ENCODE measurements at places on chromosomes 4 and X. TPM values are rescaled to one million over a fixed set of nuclear protein-coding genes. Genes with fewer than 3 reads are reported as not detected.
A peak's percentile ranks its signal among the peaks of the same experiment; 100 is the strongest.

Gene NDNF
- 0.73 TPM for total RNA-seq

GRCh38 chr4:165398570-165398969 lies 19.8 kb downstream of the CPE start:
- peak; percentile 67 for DNase-seq

Gene IDH3G
- total RNA-seq: 43.0 TPM

DNA sequence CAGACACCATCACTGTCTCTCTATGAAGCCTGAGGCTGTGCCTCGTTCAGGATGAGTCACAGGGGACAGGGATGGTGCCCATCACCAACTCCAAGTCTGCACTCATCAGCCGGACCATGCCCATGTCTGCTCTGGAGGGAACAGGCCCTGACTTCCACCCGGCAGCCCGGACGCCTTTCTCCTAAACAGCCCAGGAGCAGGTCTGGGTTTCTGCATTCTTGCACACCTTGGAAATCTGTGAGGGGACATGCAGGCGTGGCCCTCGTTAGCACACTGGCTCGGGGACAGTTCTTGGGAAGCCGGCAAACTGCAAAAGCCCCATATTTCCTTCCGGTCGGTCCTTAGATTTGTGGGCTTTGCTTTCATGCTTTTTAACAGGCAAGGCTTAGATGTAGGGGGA lies 67.9 kb upstream of the AFAP1 start:
- DNase-seq: no peak

GRCh38 chr4:89420507-89420906 lies 112.9 kb upstream of the GPRIN3 start:
- DNase-seq: no peak

DNA sequence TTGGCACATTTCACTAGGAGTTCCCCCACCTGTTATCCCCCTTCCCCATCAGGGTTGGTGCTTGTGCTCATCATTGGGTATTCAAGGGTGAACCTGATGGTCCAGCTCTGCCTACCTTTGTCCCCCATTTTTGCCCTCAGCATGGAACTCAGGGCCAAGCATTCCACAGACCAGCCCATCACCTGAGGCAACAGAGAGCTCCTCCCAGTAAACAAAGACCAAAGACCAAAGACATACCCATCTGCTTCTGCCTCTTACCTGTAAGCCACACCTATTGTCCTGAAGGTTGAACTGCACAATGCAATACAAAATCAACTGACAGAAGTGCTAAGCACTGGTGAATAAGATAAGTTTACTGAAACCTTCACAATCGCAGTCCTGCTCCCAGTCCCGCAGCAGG lies 237.5 kb downstream of the PAPSS1 start:
- DNase-seq: no peak

Gene SRPX2
- total RNA-seq: not detected

Gene F8A3
- total RNA-seq: 0.87 TPM

Gene VCX3A
- not detected for total RNA-seq

DNA sequence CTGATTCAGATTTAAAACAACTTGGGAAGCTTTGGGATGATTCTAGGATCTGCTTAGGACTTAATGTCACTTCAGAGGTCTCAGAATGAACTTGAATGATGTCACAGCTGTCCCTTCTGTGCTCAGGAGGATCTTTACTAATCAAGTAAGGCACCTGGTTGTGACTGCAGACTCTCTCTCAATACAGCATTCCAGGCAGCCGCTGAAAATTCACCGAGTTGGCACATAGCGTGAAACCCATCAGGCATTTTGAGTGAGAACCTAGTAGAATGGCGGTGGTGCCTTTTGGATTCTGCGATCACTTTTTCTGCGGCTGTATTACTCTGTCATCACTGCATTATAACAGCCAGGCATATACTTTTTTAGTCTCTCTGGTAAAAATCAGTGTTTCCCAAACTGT lies 16.5 kb downstream of the SNX25 start:
- no peak for DNase-seq

DNA sequence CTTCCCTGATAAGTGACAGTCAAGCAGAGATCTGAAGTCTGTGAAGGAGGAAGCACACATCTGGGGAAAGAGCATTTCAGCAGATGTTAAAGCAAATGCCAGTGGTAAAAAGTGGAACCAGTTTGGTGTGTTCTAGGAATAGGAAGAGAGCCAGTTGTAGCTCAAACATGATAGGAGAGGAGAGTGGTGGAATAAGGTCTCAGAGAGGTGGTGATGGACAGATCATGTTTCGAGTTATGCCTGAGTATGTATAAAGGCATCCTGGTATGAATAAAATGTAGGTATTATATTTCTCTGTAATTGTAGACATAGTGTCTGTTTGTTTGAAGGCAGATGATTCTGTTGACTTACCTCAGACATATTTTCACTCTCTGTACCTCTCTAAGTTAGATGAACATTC lies 89.1 kb downstream of the LARP7 start:
- no peak for DNase-seq

DNA sequence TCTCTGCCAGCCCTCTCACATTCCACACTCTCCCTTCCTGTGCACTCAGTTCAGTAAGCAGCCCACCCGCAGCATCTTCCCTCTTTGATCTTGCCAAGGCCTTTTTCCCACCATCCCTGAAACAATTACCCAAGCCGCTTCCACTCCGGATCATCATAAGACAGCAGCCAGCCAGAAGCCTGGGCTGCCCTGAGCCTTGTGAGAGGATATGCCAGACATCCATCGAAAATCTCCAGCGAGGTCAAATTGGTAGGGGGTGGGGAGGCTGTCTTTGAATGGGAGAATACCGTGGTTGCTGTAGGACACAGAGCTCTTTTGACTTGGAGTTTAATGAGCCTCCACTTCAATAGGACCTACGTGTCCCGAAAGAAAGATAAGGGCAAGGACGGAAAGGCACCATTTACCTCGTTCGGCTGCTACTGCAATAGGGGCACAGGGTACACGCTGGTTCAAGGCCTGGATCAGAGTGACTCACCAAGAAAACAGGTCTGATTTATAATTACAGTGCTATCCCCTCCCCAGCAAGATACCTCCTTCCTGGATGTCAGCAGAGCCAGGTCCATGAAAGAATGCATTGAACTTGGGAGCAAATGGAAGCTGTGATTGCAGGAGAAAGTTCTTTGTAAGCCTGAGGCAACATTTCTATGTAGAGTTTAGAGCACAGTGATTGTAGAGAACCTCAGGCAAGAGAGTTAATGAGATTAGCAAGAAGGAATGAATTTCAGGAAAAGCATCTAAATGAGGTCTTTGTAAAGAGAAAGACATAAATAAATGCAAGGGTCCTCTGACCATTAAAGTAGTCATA lies 39.5 kb downstream of the AMOT start:
- DNase-seq: no peak

Gene KIT
- 28.4 TPM for total RNA-seq

Gene PPBP
- 0.35 TPM for total RNA-seq

DNA sequence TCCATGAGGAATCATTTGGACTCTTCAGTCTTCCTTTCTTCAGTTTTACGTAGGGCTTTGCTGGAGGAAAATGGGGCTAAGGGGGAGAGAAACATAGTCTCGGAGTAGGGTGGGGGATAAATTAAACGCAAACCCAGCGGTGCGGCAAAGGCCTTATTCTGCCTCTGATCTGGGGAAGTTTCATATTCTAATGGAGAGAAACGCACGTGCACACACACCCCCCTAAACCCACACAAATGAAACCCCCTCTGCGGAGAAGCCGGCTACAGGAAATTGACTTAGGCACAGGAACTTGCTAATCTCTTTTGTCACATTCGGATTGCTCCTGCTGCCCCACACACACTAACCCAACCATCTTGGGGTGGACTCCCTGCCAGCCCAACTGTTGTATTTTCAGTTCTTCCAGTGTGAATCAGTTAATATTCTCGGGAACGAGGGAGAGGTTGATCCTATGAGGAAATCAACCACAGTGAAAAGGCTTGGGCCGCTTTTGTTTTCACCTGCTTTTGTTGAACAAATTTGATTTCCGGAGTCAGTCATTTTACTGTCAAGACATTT lies at the start of gene RHOH:
TSS of gene RHOH (plus strand) at position 308 of the 558 bp plus-strand sequence. CDS start 46,356 bp downstream, outside the sequence.
- DNase-seq: peak; percentile 52

DNA sequence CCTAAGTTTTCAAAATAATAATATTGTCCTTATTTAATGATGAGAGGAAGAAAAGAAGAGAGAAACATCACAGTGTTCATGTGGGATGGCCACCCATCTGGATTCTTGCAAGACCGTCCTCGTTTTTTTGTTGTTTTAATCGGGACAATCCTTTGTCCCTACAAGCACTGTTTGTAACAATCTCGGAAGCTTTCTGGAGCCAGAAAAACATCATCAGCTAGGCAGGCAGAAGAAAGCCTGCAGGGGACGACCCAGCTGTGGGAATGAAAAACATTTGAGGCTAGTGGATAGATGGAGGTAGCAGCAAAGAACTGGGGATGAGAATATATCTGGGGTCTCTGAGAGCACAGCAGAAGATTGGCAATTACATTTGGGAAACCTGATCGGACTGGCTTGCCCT lies 105.6 kb downstream of the DKK2 start:
- peak; percentile 25 for DNase-seq

Gene NSG1
- 34.5 TPM for total RNA-seq

DNA sequence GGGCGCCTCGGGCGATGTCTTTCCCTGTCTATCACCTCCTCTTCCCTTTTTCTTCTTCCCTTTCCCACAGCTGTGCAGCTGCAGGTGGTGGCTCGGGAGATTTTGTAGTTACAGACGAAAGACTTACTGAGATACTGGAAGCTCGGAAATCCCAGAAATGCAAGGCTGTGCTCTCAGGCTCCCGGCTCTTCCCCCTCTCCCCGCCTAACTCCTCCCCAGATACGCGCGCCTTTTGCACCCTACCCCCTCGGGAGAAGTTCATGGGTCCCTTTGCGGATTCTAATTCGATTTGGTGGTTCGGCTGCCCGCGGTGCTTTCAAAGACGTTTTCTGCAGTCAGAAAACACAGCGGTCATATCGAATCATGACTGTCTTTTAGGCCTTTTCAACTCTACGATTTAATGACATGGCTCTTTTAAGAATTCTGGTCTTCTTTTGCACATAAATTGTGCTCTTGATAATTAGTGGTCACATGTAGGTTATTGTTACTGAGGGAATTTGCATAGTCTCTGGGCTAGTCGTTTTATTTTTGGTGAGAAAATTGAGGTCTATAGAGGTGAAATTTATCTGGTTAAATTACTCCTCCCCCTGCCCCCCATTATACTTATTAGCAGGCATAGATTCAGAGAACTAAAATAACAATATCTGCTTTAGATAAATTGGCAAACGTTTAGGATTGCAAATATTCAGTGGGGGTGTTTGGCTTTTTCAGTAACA lies 1.6 kb downstream of the SEPTIN11 start:
- peak; percentile 73 for DNase-seq

Measured in GM23338 (cell line).